Stimulated activated naive CD8-positive, alpha-beta T cell treated with anti-CD3 and anti-CD28 coated beads, Interleukin-15, Interleukin-2, amounts not matched to agents 100 U/mL and 50 U/mL, for 24 hours (primary cell): ENCODE measurements at places on chromosomes 12 and 14.

GRCh38 chr14:64605926-64606685 lies 56.3 kb downstream of the PPP1R36 start:
- DNase-seq, result no peak

DNA sequence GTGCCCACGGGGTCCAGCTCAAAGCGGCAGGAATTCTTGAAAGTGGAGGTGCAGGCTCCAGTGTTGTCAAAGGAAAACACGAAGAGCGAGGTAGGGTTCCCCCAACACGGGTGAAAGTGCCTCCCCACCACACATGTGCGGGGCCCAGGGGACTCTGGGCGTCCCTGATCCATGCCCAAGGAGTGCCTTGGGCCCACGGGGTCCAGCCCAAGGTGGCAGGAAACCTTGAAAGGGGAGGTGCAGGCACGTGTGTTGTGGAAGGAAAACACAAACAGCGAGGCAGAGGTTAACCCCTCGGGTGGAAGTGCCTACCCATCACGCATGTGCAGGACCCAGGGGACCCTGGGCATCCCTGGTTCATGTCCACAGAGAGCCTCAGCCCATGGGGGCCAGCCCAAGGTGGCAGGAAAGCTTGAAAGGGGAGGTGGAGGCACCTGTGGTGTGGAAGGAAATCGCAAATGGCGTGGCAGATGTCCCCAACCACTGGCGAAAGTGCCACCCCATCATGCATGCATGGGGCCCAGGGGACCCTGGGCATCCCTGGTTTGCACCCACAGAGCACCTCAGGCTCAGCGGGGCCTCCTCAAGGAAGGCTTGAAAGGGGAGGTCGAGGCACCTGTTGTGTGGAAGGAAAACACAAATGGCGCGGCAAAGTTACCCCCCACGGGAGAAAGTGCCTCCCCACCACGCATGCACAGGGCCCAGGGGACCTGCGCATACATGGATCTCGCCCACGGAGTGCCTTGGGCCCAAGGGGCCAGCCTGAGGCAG lies 584.6 kb downstream of the ALG10 start:
- no peak for DNase-seq

GRCh38 chr14:90628825-90629224 lies 187.4 kb downstream of the TTC7B start:
- DNase-seq, result no peak

GRCh38 chr12:116492703-116493324 lies 66.4 kb upstream of the MAP1LC3B2 start:
- no peak for DNase-seq

- no peak for DNase-seq
These were observed 7.9 kb upstream of the KRT2 start for GRCh38 chr12:52659951-52660350.

DNA sequence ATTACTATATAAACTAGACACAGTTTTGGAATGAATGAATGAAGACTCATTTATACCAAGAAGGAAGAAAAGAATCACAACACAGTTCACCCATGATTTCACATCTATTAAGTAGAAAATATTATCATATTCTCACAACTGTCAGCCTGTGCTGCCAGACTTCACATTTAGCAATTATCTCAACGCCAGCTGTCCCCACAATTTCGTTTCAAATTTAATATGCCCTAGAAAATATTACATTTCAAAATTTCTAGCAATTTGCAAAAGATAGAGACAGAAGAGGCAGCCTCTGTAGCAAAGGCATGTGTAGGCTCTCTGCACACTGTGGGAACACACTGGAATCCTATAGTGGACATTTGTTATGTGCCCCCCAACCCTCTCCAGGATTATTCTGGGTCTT lies 83.6 kb downstream of the ANKS1B start:
- DNase-seq, result no peak

DNA sequence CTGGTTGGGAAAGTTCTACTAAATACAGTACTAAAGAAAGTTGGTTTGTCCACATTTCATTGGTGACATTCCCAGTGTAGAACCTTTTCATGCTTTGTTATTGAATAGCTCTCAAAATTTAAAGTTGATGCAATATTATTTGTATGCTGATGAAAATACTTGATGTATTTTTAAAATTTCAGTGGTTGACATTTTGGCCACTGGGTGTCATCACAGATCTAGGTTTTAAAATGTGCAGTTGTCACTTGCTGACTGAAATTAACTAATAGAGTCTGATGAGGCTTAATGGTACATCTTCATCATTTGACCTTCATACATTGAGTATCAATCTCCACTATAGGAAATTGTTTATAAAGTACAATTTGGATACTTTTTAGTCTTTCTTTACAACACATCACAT lies 37.1 kb downstream of the CMAS start:
- DNase-seq, result no peak

GRCh38 chr14:30655124-30655523 lies 33.0 kb downstream of the SCFD1 start:
- no peak for DNase-seq

DNA sequence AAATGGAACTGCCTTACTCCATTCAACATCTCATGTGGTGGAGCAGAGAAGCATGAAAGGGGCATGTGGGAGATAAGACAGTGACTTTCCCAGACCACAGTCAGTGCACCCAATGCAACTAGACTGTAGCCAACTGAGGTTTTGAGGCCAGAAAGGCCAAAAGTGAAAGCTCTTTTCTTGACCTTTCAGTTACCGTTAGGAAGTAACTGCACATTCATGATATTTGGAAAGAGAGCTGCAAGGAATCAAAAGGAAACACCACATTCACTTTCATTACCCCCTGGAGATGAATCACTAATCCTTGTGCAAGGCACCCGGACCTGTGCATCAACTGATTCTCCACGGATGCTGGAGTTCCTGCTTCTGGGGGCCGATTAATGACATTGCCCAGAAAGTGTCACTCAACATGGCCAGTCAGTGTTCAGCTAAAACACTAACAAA lies 72.9 kb upstream of the ELK3 start:
- DNase-seq, result no peak

DNA sequence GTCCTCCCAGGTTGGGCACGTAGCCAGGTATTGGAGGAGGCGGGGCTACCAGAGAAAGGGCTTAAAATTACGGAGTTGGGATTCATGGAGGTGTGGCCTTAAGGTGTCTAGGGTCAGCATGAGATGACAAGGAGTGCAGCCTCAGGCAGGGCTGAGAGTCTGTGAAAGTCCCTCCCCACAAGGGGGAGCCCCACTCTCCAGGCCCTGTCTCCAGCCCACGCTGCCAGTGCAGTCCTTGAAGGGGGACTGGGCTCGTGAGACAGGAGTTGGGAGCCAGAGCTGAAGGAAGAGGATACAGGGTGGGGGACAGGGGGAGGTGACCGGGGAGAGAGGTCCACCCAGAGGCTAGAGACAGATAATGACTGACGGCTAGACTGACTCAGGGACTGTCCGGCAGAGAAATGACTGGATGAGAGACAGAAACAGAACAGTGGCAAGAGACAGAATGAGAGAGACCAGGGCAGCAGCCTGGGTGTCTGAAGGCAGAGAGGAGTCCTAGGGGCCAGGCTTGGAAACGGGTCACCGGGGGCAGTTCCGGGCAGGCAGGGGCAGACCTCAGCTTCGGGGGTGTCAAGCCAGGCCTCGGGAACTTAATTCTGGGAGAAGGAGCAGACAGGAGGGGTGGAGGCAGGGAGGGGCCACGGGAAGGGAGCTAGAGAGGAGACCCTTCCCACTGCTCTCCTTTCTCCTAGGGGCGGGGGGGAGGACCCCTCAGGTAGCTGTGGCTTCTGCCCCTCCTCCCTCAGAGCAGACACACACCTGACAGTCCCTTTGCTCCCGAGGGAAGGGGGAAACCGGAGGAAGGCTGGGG lies 970 bp downstream of the CDH24 start:
- peak; percentile 77 for DNase-seq

- DNase-seq, result no peak
These were observed 98.1 kb downstream of the TMEM132C start for GRCh38 chr12:128365032-128365431.

DNA sequence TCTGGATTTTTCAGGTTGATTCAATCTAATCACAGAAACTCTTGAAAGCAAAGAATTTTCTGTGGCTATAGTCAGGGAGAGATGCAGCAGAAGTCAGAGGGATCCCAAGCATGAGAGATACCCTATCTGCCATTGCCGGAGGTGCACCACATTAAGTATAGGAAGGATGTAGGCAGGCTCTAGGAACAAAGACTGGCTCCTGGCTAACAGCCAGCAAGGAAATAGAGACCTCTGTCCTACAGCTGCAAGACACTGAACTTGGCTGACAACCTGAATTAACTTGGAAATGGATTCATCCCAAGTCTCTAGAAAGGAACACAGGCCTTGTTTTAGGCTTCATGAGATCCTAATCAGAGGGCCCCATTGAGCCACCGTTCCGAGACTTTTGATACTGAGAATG lies 364.9 kb upstream of the FLRT2 start:
- no peak for DNase-seq

DNA sequence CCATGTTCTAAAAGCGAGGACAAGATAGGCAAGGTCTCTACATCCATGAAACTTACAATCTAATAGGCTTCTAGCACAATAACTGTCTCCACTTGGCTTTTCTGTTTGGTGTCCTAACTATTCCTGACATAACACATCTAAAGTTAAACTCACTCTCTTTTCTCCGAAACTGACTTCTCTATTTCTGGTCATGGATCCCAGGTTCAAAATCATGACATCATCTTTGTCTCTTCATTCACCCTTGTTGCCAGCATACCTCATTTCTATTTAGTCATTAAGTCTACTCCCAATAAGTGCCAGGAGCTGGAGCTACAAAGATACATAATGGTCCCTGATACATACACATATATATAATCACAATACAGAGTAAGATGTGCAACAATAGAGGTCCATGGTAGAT lies 53.9 kb upstream of the CEP83 start:
- DNase-seq, result no peak

- no peak for DNase-seq
These were observed 589 bp upstream of the ZNF219 start for GRCh38 chr14:21098892-21099595.

DNA sequence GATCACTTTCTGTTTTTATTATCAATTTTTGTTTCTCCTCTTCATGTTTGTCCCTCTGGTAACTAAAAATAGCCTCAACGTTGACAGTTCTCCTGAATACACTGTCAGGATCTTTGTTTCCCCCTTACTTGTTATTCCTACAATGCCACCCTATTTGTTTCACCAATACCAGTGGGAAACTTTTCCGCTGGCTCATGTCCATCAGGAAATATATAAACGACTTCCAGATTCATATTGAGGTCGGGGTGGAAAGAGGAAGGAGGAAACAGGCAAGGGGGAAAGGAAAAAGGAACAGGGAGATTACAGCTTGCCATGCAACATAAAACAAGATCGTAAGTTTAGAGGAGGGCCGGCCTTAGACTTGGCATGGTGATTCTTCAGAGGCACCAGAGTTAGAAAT lies 61.7 kb downstream of the BTBD7 start:
- DNase-seq, result no peak
